ENCODE measurements at places on chromosomes 5 and 9. TPM values are rescaled to one million over a fixed set of nuclear protein-coding genes. Genes with fewer than 3 reads are reported as not detected.

DNA sequence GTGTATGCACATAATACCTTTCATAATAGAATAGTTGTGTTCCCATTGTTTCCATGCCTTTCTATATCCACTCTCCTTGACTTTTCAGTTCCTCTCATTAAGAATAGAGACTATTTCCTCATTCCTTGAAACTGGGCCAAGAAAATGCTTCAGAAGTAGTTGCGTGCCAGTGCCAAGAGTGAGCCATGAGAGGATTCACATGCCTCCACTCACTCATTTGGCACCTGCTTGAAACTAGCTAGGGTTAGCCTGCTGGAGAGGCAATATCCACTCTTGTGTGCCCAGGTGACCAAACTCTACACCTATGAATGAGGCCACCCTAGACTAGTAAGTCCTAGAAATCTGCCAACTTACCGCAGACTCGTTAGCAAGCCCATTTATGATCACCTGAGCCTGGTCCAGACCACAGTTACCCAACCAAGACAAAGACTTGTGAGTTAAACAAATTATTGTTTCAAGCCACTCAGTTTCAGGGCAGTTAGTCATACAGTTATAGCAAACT, 276.3 kb downstream of the EPB41L4A start:
- no peaks in the 10 kb centered on the region for H3K36me3 ChIP-seq
- H3K4me3 ChIP-seq: no peak overlapping the region
- H3K4me1 ChIP-seq: peaks cover 32% of the 10 kb centered on the region
- no peaks in the 10 kb centered on the region for H3K27me3 ChIP-seq
- no peak overlapping the region for H3K27ac ChIP-seq

DNA sequence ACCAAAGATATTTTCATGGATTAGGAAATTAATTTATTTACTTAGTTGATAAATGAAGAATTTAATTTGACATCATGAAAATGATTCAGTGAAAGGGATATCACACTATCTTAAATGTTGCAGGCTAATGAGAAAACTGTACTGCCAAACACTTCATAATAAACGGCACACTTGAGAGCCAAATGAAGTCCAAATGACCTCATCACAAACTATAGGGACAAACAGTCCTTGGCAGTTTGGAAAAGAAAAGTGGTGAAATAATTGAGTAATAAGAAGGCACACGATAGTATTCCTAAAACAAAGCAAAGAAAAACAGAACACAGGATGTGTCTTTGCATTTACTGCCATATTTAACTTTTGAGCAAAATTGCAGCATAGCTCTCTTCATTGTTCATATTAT, 116.9 kb upstream of the TLR4 start:
- DNase-seq: no peak
- H3K4me3 ChIP-seq: no peak overlapping the region
- no peaks in the 10 kb centered on the region for H3K36me3 ChIP-seq
- no peak overlapping the region for H3K27ac ChIP-seq

The CORO2A gene
- total RNA-seq: 26.1 TPM

- H3K36me3 ChIP-seq: peaks cover 28% of the 10 kb centered on the region
- no peak overlapping the region for H3K4me3 ChIP-seq
- H3K27ac ChIP-seq: no peak overlapping the region
- no peak for DNase-seq
These were observed 20.2 kb downstream of the ALDH1A1 start for GRCh38 chr9:72932619-72933018.

The PCDHGA4 gene
- 3.1 TPM for total RNA-seq

- H3K36me3 ChIP-seq: no peaks in the 10 kb centered on the region
- H3K27ac ChIP-seq: no peak overlapping the region
- peaks cover 5% of the 10 kb centered on the region for H3K4me1 ChIP-seq
- no peak for DNase-seq
- H3K4me3 ChIP-seq: no peak overlapping the region
- H3K27me3 ChIP-seq: no peaks in the 10 kb centered on the region
These were observed 10.3 kb downstream of the POLK start for GRCh38 chr5:75522025-75522424.

DNA sequence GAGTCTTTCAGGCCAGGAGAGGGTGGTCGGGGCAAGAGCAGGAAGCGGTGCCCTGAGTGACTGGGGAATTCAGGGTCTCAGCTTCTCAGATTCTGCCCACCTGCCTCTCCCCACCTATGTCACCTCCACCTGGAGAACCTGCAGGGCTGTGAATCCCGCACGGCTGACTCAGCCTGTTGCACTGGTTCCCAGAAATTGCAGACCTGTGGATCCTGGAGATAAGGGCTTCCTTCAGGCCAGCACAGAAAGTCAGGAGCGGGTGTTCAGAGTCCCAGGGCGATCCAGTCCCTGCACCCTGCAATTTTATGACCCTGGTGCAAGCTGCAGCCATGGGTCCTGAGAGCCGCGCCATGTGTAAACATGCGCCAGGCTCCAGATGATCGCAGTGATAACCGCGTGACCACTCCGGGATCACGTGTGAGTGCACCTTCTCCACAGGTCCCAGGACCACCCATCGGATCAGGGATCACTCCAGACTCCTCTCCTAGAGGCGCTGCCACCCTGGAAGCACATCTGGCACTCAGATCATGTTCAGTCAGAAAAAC, 17.8 kb downstream of the IRX4 start:
- DNase-seq: no peak
- no peak overlapping the region for H3K27ac ChIP-seq
- H3K4me1 ChIP-seq: no peaks in the 10 kb centered on the region
- no peak overlapping the region for H3K4me3 ChIP-seq
- H3K27me3 ChIP-seq: peaks cover 59% of the 10 kb centered on the region

DNA sequence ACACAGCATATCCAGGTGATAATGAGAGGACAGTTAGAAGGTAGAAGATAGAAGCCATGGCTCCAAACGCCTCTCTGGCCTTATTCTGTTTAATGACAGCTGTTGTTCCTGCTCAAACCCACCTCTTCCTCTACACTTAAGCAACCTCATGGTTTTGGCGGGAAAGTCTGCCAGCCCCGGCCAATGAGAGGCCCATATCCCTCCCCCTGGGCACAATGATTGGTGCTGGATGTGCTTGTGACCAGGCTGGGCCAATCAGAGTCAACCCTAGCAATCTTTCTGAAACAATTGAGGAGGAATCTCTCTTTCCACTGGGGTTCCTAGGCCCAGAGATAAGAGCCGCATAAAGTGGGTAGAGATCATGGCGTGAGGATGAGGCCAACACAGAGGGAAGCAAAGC, 4.8 kb upstream of the GFI1B start:
- no peak overlapping the region for H3K4me3 ChIP-seq
- H3K4me1 ChIP-seq: peaks cover 9% of the 10 kb centered on the region
- H3K27ac ChIP-seq: no peak overlapping the region
- peaks cover 6% of the 10 kb centered on the region for H3K27me3 ChIP-seq
- DNase-seq: no peak

The LCN15 gene
- total RNA-seq: not detected

DNA sequence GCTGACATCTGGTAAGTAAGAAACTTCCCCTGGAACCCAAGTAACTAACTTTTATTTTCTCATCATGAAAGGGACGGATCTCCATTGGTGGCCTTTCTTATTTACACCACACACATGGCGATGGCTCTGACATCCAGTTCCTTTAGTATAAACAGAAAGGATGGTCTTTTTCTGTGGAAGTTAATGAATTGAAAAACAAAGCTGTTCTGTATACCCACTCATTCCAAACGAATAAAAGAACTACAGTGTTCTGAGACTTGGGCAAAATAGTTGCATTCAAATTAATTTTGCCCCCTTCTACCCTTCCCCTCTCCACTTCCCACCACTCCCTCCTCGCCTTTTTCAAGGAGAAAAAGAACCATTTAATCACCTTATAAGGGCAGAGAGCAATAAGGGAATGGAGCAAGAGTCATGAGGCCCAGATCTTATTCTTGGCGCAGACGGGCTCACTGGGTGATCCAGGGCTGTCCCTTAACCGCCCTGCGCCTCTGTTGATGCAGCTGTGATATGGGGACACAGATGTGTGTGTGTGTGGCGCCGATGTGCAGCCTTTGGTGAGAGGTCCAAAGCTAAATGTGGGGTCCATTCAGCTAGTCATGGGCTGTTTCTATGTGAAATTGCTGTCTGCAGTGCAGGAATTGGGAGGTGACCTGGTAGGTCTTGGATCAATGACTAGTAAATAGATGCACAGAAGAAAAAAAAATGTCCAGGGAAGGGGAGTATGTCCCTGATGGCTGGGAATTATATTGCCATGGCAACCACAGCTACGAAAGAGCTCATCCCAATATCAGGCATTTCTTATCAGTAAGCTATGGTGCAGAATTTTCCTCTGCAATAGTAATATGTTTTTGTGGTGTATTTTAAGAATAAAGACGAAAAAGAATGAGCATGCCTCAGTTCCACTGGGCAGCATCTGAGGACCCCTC, 141.5 kb upstream of the ERCC6L2 start:
- H3K27me3 ChIP-seq: no peaks in the 10 kb centered on the region
- no peak overlapping the region for H3K27ac ChIP-seq
- H3K4me3 ChIP-seq: no peak overlapping the region
- H3K36me3 ChIP-seq: no peaks in the 10 kb centered on the region
- DNase-seq: no peak

- no peaks in the 10 kb centered on the region for H3K36me3 ChIP-seq
- no peak for DNase-seq
- peaks cover 41% of the 10 kb centered on the region for H3K4me1 ChIP-seq
These were observed 58.3 kb upstream of the NOTCH1 start for GRCh38 chr9:136603901-136604814.

The LCP2 gene
- 82.9 TPM for total RNA-seq

The TAF11L5 gene
- not detected for total RNA-seq

Measured in lower lobe of right lung (tissue), 2 donors.